ENCODE measurements at places on chromosomes 3 and 15.
A peak's percentile ranks its signal among the peaks of the same experiment; 100 is the strongest.

DNA sequence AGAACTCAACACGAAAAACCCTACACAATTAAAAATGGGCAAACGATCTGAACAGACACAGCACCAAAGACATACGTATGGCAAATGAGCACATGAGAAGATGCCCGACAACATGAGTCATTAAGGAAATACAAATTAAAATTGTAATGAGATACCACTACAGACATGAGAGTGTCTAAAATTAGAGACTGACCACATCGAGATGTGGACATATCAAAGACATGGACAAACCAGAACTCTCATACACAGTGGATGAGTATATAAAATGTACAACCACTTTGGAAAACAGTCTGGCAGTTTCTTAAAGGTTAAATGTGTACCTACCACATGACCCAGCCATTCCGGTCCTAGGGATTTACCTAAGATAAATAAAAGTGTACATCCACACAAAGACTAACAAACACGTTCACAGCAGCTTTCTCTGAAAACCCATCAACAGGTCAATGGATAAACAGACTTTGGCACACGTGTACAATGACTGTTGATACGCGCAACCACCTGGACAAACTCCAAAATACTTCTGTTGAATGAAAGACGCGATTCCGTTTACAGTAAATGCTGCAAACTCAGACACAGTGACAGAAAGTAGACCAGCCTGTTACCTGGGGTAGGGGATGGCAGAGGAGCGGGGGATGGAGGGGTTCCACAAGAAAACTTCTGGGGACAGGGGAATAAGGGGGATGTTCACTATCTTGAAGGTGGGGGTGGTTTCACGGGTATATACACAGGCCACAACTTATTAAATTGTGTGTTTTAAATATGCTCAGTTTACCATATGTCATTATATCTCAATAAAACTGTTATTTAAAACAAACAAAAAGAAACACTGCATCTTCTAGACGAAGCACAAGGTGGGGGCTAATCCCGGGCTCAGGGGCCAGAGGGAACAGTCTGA is 2.1 kb downstream of the TNK2 start:
- DNase-seq, result peak; percentile 57

DNA sequence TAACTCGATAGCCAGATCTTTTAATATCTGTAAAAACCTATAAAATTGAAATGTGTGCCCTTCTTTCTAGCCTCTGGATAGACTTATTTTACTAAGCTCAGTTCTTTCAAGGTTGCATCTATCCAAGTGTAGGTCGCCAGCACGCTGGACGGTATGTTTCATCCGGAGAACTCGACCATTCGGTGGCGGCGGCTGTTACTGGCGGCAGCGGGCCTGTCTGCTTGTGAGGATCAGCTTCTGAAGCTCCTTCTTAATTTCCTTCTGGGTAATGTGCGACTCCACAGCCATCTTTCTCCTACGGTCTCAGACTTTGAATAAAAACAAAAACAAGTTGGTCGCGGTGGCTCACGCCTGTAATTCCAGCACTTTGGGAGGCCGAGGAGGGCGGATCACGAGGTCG is 4.1 kb downstream of the PP2D1 start:
- DNase-seq, result no peak

- DNase-seq, result no peak
Measured at GRCh38 chr3:128278761-128279600, 125.7 kb downstream of the EEFSEC start.

DNA sequence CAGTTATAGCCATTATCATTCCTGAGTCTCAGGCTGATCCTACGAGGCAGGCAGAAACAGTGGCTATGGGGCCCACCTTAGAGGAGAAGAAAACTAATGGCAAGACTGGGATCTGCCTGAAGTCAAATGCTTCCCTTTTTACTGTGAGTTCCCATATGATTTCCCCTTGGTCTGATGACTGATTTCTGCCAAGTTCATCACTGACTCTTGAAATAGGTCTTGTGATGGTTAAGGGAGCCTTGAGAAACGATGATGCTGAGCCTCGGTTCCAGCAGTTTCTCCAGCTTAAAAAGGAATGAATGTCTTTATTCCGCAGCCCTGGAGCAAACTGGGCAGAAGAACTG is 29.4 kb upstream of the LDHAL6B start:
- no peak for DNase-seq

DNA sequence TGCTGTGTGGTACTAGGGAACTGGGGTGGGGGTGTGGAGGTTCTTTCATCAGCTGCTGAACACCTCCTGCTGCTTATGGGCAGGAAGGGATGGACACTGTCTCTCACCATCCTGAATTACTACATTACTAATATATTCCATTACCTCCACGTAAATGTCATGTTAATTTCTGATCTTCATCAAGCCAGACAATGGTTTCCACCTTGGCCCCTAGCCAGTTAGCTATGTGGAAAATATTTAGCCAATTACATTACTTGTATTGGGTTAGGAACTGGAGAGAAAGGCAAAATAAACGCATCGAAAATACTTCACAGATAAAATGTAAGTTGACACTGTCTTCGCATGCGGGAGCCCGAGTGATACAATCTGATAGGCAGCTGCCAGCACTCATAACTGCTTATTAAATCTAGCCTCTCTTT is 95.1 kb downstream of the FOXP1 start:
- DNase-seq, result no peak

GRCh38 chr3:98972720-98973119 is 71.2 kb upstream of the DCBLD2 start:
- no peak for DNase-seq

DNA sequence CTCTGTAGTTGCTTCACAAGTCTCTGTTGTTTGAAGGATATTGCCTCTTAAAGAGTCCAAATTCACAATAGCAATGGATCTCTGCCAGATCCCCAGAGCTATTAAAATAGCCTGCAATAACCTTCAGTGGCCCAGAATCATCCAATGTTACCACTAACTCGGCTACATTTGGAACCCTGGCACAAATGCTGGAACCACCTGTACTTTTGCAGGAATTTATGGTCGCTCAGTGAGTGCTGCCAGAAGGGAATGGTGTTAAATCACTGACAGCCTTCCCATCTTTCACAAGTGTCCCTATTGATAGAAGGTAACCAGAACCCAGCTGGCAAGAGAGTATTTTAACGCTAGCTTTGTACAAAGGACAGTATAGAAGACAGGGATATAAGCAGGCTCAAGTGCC is 298.8 kb upstream of the PLSCR5 start:
- DNase-seq, result no peak

- no peak for DNase-seq
Measured at GRCh38 chr3:17442332-17443049, 299.9 kb downstream of the TBC1D5 start.

DNA sequence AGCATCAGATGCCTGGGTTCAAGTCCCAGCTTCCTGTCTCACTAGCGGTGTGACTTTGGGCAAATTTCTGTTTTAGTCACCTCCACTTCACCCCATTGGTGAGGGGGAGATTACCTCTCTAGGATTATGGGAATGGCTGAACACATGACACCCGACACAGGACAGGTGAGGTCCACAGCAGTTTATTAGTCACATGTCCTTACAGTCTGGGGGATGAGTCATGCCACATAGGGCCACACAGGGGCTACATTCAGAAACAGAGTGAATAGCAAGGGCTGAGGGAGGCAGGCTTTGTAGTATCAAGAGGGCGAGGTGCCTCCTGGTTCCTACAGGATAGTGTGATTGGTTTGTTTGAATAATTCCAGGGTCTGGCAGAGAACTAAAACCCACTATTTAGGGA is 15.2 kb upstream of the ITGA11 start:
- DNase-seq, result no peak

DNA sequence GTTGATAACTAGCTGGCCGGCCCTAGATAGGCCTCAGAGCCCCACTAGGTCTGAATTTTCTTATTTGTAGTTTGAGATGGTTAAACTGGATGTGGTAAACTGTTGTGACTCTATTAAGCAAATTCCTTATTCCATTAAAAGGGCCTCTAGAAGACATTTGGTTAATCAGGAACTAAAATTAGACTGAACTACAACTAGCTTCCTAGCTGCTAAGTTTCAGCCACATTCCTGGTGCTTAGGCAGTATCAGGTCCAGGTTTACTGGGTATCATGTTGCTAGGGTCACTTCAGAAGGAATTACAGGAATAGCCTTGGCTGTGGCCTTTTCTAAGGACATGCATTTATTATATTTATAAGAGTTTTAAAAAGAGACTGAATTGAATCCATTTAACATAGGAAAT is 136.3 kb downstream of the PLD1 start:
- DNase-seq, result no peak

GRCh38 chr3:177889161-177889560 is 647.1 kb upstream of the KCNMB2 start:
- DNase-seq, result no peak

- no peak for DNase-seq
Measured at GRCh38 chr3:133282236-133282635, 117.6 kb upstream of the BFSP2 start.

- DNase-seq, result no peak
Measured at GRCh38 chr15:68444336-68444735, 12.4 kb upstream of the ITGA11 start.

DNA sequence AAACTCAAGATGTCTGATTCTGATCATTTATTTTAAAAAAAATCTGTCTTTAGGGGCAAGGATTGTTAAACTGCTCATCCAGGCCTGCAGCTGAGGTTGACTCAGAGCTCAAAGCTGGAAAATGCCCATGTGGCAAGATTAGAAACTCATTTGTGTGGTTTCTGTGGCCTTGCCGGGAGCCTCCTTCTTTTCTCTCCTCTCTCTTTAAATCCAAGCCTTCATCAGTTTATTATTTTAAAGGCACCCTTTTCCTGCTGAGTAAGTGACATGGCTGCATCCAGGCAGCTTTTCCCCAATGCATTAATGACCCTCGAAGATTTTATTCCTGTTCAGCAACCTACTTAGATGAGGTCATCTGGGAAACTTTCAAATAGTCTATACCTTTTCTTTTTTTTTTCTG is 221.3 kb upstream of the CDIN1 start:
- no peak for DNase-seq

GRCh38 chr3:175255698-175256097 is 396.6 kb downstream of the NAALADL2 start:
- no peak for DNase-seq

- DNase-seq, result no peak
Measured at GRCh38 chr3:157815739-157816138, 290.5 kb downstream of the SHOX2 start.

- DNase-seq, result no peak
Measured at GRCh38 chr3:196634829-196635228, 4.7 kb upstream of the NRROS start.

- DNase-seq, result no peak
Measured at GRCh38 chr15:70867911-70868467, 14.0 kb upstream of the LARP6 start.

- no peak for DNase-seq
Measured at GRCh38 chr3:161420746-161421145, 49.4 kb upstream of the SPTSSB start.

- no peak for DNase-seq
Measured at GRCh38 chr15:83889995-83890394, 236.1 kb downstream of the ADAMTSL3 start.

- no peak for DNase-seq
Measured at GRCh38 chr3:182294256-182294655, 499.0 kb upstream of the ATP11B start.

- no peak for DNase-seq
Measured at GRCh38 chr3:126051741-126052140, 32.2 kb downstream of the SLC41A3 start.

DNA sequence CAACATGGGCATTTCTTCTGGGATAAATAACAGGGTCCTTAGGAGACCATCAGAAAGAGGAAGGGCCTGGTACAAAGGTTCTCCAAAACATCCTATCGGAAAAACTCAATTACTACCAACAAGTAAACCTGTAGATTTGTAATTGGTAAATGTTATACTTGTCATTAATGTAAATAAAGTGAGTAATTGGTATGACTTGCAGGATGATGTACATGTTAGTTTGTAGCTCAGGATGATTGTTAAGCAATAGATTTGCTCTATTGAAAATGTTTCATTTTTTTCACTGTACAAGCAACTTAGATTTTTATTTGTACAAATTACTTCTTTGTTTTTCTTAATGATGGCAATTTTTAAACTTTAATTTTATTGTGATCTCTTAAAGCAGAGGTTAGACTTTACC is 3.8 kb upstream of the SCG5 start:
- no peak for DNase-seq

GRCh38 chr15:23866832-23867231 is 179.7 kb upstream of the NDN start:
- DNase-seq, result no peak

DNA sequence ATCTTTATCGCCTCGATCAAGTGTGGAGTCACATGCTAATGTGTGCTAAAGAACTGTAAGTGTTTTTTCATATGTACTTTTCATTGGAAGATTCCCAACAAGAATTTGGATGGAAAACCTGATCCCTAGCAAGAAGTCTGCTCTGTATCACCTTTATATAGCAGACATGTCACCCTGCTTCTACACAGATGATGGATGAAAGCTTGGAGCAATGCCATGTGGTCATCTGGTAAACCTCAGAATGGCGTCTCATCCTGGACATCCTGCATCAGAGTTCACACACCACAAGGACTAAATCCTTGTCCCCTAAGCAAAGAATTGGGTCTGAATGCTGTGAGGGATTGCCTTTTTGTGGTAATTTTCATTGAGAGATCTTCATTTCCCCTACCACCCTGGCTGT is 42.1 kb upstream of the CTDSPL start:
- no peak for DNase-seq

GRCh38 chr3:140092848-140093536 is 158.0 kb downstream of the CLSTN2 start:
- no peak for DNase-seq

GRCh38 chr15:25659251-25659650 is 203.9 kb downstream of the ATP10A start:
- DNase-seq, result no peak

GRCh38 chr3:119626196-119626595 is 28.5 kb downstream of the PLA1A start:
- DNase-seq, result no peak

GRCh38 chr3:143507735-143508580 is 340.3 kb downstream of the SLC9A9 start:
- no peak for DNase-seq

- DNase-seq, result no peak
Measured at GRCh38 chr15:96381463-96381862, 51.0 kb downstream of the NR2F2 start.

DNA sequence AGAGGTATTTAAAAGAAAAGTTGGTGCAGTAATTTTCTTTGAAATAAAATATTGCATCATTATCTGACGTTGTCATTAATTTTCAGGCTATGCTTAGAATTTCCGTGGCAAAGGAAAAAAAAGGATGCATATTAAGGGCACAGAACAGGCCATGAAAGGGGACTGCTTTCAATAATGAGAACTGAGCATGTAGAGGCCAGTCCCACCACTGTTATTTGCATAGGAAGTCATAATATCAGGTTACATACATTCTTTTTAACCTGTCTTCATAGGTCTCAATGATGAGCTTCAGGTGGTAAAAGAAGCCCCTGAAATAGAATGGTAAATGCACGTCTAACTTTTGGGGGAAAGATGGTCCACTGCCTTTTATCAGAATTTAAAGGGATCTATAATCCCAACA is 272.1 kb upstream of the ALCAM start:
- no peak for DNase-seq

GRCh38 chr3:14280326-14280725 is 101.7 kb downstream of the LSM3 start:
- no peak for DNase-seq

Data from CD4-positive, alpha-beta T cell treated with Interleukin-21 for 1 hour (primary cell).